Activated T-helper 9 cell treated with anti-CD3 and anti-CD28 coated beads, Interleukin-2, amount 50 U/mL, for 16 hours (primary cell): ENCODE measurements at places on chromosomes 12 and 14.

- no peak for DNase-seq
Measured at GRCh38 chr14:77103475-77103874, 5.4 kb downstream of the CIPC start.

GRCh38 chr14:101665478-101666078 is 95.9 kb upstream of the PPP2R5C start:
- DNase-seq = no peak

DNA sequence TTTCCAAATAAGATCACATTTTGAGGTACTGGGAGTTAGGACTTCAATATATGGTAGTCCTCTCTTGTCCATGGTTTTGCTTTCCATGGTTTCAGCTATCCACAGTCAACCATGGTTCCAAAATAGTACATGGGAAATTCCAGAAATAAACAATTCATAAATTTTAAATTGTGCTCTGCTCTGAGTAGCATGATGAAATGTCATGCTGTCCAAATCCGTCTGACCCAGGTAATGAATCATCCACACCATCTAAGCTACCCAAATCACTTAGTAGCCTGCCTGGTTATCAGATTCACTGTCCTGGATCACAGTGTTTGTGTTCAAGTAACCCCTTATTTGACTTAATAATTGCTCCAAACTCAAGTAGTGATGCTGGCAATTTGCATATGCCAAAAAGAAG is 197.9 kb downstream of the TMTC3 start:
- no peak for DNase-seq

GRCh38 chr12:88781909-88782308 is 201.6 kb upstream of the KITLG start:
- no peak for DNase-seq

- DNase-seq = peak; percentile 38
Measured at GRCh38 chr12:4135919-4136605, 137.5 kb upstream of the CCND2 start.

GRCh38 chr14:104293851-104294627 is 155.7 kb downstream of the KIF26A start:
- no peak for DNase-seq

DNA sequence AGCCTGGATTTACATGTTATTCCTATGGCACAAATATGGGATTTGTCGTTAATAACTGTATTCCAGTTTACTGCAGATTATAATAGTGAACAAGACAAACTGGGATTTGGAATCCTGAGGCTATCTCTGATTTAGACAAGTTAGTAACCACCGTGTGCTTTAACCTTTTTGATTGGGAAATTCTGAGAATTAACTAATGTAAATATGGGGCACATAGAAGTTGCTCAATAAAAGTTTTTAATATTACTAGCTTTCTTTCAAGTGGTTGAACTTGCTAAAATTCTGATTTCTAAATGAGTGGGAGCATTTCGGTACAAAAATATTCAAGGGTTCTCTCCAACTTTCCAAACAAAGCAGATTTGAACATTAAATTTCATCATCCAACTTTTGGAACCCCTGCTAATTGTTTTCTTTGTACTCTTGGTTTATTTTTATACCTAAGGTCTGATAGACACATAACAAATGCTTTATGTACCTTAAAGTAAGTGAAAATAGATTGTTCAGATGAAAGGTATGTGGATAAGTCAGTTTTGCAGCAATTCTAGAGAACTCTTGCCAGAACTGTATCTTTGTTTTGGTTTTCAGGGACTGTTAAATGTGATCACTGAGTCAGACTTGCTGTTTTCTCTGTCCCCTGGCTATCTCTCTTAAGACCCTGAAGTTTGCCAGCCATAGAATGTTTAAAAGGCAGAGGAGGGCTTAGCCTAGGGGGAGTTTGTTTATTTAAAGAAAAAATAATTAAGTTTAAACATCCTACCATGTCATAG is 57.5 kb downstream of the FRS2 start:
- DNase-seq = no peak

DNA sequence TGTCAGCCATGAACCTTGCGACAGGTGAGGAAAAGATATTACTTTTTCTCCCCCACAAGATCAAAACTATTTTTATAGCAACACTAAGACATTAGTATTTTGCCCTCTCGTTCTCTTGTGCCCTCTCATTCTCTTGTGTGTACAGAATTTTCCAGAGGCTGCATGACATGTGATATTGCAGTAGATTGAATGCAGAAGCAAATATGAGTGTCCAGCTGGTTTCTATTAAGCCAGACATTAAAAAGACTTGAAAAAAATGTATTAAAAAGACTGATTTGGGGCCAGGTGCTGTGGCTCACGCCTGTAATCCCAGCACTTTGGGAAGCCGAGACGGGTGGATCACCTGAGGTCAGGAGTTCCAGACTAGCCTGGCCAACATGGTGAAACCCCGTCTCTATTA is 63.7 kb upstream of the ZFP36L1 start:
- no peak for DNase-seq

GRCh38 chr14:96666088-96666487 is 131.1 kb upstream of the VRK1 start:
- DNase-seq = no peak

- DNase-seq = no peak
Measured at GRCh38 chr14:61233436-61233956, 47.6 kb downstream of the TMEM30B start.

GRCh38 chr14:61559641-61560201 is 135.6 kb upstream of the HIF1A start:
- no peak for DNase-seq

DNA sequence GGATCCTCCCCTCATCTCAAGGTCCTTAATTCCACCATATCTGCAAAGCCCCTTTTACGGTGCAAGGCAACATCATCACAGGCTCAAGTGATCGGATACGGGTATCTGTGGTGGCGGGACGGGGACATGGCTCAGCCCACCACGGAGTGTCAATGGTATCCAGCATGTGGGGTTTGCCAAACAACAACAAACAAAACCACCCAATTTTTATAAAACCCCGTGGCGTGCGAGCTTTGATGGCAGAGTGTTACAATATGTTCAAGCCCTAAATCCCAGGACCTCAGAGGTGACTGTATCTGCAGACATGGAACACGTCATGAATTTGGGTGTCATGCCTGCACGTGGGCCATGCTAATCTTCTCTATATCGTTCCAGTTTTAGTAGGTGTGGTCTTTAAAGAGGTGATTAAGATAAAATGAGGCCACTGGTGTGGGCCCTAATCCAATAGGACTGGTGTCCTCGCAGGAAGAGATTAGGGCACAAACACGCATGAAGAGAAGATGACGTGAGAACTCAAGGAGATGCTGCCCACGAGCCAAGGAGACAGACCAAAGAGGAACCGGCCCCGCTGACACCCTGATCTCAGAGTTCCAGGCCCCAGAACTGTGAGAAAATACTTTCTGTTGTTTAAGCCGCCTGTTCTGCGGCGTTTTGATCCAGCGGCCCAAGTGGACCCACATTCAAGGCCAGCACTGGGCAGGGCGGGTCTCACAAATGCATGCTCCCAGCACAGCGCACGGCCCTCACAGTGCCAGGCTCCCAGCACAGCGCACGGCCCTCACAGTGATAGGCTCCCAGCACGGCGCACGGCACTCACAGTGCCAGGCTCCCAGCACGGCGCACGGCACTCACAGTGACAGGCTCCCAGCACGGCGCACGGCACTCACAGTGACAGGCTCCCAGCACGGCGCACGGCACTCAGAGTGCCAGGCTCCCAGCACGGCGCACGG is 6.7 kb upstream of the GOLGA3 start:
- no peak for DNase-seq
